T-helper 2 cell treated with Interferon-gamma antibody and Interleukin-4, amounts not matched to agents 5 μg/mL and 100 μg/mL, for 36 hours (primary cell): ENCODE measurements at places on chromosomes 16 and 17.

DNA sequence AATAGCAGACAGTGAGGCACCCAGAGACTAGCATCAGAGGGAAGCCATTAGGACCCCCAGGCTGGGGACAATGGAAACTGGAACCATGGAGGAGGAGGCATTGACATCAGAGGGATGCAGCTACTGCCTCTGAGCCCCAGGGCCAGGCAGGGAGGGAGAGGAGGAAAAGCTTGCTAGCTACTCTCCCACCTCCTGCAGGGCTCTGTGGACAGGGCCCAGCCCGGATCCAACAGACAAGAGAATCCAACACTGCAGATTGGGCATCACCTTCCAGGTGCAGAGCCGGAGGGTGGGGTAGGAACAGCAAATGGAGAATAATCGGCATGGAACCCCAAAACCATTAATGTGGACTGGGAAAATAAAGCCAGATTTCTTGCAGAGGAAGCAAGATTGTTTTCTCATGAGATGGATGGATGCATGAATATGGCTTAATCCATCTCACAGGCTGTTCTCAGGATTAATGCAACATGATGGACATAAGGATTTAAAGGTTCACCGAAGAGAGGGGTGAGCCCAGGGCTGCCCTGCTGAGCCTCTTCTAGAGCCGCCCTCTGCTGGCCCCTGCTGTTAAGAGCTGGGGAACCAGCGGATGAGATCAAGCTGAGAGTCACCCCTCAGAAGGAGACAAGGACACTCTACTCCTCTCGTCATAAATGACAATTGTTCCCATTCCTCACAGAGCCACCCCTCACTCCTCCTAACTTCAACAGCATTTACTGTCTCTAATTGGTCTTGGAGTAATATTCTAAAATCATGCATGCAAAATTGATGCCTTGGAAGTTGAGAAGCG is 48.8 kb downstream of the DNAH3 start:
- DNase-seq, result no peak

DNA sequence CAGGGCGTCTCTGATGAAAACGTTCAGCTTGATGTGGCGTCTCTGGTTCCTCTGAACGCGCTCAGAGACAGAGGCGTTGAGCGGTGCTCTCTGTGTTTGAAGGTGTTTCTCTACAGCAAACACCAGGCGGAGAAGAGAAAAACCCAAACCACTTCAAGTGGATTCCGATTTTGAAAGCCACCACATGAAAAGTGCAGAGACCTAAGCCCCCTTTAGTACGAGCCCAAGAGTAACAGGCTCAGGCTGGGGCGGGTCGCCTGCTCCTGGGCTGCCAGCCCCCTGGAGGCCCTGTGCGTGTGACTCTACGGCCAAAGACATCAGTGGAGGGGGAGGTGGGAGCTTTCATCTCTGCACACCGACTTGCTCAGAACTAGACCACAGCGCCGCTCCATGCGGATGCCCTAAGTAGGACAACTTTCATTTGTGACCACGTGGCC is 328.4 kb downstream of the MAF start:
- peak; percentile 79 for DNase-seq

DNA sequence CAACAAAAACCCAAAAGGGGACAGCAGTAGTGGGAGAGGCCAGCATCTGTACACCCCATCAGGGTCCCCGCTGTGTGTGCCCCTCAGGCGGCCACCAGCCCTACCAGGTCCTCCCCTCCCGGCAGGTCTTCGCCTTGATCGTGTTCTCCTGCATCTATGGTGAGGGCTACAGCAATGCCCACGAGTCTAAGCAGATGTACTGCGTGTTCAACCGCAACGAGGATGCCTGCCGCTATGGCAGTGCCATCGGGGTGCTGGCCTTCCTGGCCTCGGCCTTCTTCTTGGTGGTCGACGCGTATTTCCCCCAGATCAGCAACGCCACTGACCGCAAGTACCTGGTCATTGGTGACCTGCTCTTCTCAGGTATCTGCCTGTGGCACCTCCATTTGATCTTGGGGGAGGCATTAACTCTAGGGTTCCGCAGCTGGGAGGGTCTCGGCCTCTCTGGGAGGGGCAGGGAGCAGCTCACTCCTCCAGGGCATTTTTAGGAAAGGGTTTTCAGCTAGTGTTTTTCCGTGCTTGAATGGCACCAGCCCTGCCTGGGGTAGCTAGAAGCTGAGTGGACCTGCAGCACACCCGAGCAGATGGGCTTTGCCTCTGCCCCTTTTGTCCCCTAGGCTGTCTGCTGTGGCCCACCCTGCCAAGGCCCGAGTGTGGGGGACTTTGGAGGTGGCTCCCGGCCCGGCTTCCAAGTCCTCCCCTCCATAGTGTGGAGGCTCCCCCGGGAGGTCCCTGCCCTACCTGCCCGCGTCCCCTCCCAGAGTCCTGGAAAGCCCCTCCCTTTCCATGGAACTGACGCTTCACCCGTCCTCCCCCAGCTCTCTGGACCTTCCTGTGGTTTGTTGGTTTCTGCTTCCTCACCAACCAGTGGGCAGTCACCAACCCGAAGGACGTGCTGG is 2.6 kb downstream of the SYNGR2 start:
- DNase-seq, result no peak

DNA sequence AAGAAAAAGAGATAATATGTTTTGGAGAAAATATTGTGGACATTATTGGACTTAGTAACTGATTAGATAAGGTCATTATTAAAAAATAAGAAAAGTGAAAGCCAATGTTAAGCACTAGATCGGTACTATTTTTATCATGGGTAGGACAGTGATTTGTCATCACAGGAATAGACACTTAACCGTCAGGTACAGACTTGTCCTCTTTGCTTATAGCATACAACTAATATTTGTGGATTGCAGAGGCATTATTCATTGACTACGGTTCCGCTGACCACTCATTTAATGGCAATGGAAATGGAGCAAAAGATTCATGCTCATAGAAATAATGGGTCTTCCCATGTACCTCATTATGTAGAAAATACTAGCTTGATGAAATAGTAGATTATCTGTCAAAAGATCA is 596.3 kb upstream of the CA10 start:
- DNase-seq, result no peak

GRCh38 chr16:49748322-49748721 is 107.6 kb downstream of the ZNF423 start:
- DNase-seq, result no peak

DNA sequence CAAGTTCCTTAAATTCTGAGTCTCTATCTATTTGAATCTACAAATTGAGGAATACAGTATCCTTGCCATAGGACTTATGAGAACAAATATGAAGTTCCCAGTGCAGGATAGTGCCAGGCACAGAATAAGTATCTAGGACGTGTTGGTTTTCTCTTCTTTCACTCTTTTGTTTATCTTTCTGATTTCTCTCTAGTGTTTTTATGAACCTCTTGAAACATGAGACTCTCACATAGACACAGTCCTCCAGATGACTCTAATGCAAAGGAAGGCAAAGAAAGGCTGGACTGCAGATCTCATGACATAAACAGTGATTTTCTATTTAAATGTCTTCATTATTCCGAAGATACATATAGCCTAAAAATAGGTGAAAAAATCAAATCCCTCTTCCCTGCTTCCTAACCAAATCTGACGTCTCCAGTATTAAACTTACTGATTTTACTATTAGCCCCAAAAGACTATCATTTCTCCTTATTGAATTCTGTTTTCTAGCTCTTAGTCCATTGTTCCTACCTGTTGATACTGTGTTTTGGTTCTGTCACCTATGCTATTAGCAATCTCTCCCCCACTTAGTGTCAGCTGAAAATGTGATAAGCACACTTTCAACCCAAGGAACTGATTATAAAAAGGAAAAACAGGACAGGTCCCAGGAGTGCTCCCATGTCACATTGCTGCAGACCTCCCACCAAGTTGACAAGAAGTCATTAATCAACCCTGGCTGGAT is 24.9 kb upstream of the ADAMTS18 start:
- DNase-seq, result no peak

DNA sequence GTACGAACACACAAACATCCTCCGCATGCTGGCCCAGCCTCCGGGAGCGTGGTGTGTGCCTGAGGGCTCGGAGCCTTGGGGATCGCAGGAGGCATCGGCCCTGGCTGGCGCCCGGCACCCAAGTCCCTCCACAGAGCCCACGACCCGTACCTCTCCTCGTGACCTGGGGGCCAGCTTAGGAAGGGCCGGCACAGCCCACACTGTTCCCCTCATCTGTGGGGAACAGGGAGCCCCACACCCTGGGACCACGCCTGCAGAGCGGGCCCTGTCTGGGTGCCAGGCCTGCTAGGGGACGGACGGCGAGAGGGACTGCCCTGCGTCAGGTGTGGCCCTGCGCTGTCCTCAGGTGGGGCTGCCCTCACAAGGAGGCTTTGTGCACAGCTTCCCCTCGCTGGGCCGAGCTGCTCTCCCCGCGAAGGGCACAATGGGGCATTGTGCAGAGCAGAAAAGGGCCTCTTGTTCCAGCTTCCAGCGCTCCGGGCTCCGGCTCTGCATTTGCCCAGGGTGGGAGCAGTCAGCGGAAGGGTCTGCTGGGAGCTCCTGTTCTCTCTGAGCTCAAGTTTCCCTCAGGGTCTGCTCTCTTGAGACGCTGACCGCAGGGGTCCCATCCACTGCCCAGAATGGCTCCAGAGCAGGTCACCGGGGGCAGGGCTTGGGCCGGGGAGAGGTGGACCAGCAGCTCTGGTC is 1.7 kb upstream of the LMF1 start:
- DNase-seq, result no peak

- no peak for DNase-seq
Measured at GRCh38 chr17:78921437-78921971, 3.7 kb downstream of the TIMP2 start.

DNA sequence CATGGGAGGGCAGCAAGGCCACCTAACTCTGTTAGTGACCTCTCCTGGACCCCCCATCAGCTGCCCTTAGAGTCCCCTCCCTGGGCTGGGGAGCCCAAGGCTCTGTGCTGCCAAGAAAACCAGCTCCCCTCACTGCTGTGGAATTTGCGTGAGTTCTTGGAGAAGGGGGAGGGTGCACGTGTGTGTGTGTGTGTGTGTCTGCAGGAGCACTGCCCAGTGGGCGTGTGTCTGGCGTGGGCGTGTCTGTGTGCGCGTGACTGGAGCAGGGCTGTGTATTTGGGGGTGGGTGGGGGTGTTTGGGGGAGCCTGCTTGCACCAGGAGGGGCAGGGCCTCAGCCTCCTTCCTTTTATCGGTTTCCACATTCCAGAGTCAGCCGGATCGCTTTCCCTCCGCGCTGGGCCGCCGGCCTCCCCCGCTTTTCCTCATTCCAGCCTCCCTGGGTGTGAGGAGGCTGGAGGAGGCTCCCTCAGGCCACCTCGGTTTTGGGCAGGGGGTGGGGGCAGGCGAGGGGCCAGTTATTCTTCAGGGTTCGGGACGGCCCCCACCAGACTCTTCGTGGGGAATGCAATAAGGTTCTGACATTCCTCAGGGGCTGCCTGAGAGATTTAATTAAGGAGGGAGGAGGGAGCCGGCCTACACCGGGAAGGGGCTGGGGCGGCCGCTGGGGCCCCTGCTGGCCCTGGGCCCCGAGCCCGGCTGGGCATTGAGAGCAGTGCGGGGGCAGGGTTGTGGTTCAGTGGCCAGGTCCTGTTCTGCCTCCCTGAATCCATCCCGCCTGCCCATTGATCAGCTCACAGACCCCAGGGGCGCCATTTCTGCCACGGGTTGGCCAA is 2.5 kb downstream of the VASN start:
- DNase-seq, result no peak

DNA sequence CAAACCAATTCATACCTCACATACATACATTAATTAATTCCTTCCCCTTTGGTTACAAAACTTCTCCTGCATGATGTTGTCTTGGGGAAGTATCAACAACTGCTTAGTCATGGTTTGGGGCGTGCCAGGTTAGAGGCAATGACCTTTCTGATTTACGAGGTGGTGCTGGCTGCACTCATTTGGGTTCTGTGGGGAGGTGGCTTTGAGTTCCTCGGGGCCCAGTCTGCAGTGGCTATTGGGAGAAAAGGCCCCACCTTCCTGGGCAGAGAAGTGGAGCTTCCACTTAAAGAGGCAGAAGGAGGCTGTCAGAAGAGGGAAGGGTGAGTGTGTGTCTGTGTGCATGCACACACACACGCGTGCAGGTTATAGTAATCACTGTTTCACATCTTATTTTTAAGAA is 10.2 kb upstream of the ETV4 start:
- DNase-seq, result no peak

- no peak for DNase-seq
Measured at GRCh38 chr17:69575346-69575761, 160.9 kb downstream of the MAP2K6 start.

GRCh38 chr17:21458054-21458453 is 81.9 kb downstream of the KCNJ12 start:
- no peak for DNase-seq

DNA sequence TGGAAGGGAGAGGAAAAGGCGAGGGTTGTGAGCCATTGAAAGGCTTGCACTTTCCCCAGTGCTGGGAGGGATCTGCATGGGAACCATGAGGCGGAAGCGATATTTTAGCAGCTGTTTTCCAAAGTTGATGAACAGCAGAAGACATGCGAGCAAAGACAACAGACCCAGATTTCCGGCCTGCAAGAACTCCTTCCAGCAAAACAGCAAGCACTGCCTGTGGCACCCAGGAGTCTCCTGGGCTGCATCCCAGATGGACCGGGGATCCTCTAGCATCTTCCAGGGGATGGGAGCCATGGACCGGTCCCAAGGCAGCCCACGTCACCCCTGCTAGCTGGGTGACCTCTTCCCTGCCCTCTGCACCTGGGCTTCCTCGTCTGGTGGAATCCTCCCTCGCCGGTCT is 162.8 kb downstream of the IRF8 start:
- DNase-seq, result no peak

DNA sequence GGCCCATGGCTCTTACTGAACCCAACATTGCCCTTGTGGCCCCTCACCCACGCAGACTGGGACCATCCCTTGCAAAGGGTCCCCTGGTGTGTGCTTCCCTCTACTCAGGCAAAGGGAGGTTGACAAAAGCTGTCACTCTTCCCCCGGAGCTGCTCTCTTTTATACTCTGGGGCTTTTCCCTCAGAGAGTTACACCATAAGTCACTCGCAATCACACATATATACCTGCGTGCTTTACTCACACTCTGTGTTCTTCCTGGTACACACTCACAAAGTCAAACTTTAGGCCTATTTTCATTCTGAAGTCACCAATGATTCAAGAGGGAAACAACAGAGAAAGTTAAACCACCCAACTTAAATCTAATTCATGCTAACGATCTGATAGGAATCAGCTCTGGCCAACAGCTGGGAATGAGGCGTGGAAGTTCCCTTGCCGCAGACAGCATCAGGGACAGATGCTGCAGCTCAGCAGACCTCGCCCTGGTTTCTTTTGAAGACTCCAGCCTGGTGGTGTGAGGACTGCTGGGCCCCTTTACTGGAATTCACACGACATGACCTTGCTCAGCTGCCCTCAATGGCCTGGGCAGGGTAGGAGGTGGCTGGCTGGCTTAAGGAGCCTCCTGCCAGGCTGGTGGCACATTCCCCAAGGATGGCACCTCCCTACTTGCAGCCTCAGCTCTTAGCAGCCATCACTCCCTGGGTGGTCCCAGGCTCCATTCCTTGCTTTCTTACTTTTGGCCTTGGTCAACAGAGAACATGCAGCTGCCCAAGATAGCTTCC is 27.3 kb downstream of the HIC1 start:
- no peak for DNase-seq
